ENCODE measurements at places on chromosomes 2 and 18.

DNA sequence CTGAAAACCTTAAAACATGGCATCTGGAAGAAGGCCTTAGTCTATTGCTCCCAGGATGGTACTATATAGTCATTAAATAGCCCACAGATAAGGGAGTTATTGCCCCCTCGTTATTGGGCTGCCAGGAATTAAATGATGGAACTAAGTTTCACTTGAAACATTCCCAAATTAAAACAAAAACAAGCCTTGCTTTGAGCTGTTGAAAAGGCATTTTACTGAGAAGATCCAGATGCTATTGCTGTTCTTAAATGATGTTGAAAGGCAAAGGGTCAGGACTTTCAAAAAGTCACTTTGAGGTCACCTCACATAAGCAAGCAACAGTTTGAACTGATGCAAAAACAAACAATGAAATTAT, 2.0 kb upstream of the AMMECR1L start:
- no peak for DNase-seq

- DNase-seq: no peak
Observed at GRCh38 chr2:84491256-84491655, 25.0 kb upstream of the DNAH6 start.

DNA sequence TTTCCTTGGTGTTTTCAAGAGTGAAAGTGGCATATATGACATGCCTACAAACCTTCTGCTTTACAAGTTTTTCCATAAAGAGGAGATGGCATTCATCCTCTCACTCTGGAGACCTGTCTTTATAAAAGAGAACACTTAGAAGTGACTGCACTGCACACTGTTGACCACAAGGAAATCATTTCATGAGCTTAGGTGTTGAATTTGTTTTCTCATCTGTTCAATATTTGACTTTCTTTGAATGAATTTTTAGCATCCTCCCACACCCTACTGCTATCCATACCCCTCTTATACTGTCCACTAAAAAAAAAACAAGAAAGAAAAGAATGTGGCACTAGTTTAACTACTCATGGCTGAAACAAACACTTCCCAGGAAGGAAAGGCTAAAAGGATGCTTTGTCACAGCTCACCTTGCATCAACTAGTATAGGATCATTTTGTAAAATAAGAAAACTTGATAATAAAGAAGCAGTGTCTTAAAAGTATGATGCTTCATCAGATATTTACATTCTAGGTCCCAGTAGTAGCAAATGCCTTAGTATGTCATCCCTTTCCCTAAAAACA, 83.0 kb downstream of the ACVR1 start:
- no peak for DNase-seq

- DNase-seq: peak; percentile 74
Observed at GRCh38 chr2:200765139-200765951, 46.4 kb upstream of the BZW1 start.

DNA sequence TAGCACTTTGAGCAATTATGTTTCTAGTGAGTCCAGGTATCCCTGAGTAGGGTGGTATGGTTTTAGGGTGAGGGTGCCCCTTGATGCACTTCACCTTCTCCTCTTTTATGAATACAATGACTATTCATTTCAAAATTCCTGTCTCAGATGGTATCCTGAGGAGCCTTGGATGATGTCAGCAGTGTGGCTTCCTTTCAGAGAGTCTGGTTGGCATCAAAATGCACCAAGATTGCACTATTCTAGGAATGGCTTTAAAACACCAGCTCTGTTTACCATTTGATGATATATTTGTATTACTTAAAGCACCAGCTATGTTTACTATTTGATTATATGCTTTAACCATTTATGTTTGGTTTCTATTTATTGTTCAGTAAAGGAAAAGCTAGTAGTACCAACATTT, 141.0 kb downstream of the FMNL2 start:
- DNase-seq: no peak

Data from T-helper 2 cell treated with Interferon-gamma antibody and Interleukin-4, amounts not matched to agents 5 μg/mL and 100 μg/mL, for 36 hours (primary cell).